Stimulated activated CD8-positive, alpha-beta memory T cell treated with anti-CD3 and anti-CD28 coated beads, Interleukin-7, amount 100 ng/mL, for 1 hour (primary cell): ENCODE measurements at places on chromosomes 13 and 19.

DNA sequence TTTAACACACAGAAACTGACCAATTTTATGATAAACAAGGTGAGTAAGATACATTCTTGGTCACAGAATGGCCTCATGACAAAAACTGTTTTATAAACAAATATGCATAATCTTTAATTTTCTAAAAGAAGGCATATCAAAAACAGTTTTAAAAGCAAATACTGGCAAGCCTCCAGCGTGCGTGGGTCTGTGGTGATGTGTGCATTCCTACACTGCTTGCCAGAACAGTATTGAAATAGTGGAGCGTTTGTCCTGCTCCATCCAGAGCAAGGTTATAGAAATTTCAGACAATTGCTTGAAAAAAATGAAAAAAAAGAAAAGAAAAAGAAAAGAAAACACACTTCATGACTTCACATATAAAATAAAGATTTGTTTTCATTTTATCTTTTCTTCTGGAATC, 140.9 kb downstream of the MZT1 start:
- DNase-seq, result no peak

GRCh38 chr19:6095760-6096159, 14.5 kb downstream of the RFX2 start:
- DNase-seq, result no peak

DNA sequence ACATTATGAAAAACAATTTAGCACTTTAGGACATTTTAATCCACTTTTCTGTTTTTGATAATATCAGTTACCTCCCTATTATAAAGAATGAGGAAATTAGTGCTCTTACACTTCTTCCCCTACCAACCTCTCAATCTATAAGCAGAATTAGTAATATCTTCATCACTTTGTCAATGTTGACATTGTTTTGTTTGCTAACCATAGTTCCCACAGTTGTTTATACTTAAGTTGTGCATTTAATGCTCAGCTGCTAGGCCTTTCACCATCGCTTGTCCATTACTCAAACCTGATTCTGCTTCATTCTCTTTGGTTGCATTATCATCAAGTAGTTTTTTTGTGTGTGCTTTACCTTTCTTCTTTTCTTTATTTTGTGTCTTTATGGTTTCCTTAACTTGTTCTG, 132.1 kb downstream of the CDK8 start:
- DNase-seq, result no peak

DNA sequence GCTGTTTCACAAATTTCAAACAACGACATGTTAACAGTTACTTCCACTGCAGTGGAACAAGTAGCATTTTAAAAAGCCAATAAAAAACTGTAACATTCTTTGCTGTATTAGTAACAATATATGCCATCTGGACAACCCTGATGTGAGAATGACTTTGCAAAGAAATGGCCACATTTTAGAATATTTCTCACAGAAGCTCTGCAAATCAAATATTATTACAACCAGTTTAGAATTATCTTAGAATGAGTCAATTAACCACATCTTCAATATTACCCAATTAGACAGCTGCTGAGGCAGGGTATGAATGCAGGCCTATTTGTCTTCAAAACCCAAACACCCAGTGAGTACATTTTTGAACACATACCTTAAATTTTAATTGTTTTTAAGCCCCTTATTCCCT, 3.2 kb downstream of the ZNF699 start:
- no peak for DNase-seq

DNA sequence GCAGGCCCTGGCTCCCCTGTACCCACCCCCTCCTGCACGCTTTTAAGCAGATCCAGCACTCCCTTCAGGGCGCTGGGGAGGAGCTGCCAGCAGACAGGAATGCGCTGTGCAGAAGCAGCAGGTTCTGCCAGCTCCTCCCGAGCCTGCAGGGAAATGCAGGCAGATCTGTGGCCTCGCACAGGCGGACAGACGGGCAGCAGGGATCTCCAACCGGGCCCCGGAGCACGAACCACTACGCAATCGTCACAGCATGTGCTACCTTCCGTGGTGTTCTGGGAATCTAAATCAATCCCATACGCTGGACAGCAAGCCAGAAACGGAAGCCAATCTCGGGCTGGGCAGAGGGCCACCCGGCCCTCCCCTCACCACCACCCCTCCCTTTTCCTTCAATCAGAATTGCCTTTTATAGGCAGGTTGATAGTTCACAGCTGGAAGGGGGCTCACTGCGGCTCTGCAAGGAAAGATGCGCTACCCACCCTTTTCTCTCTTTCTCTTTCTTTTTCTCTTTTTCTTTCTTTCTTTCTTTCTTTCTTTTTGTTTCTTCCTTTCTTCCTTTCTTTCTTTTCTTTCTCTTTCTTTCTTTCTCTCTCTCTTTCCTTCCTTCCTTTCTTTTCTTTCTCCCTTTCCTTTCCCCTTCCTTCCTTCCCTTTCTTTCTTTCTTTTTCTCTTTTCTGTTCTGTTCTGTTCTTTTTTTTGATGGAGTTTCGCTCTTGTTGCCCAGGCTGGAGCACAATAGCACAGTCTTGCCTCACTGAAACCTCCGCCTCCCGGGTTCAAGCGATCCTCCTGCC, 99.9 kb downstream of the GNG7 start:
- no peak for DNase-seq

- DNase-seq, result no peak
Observed at GRCh38 chr13:101490406-101491015, 38.0 kb downstream of the ITGBL1 start.

- no peak for DNase-seq
Observed at GRCh38 chr19:52520013-52520412, 7.5 kb upstream of the ZNF808 start.

GRCh38 chr13:99970651-99971575, 654 bp downstream of the ZIC5 start:
- DNase-seq, result no peak

GRCh38 chr13:58579468-58579867, 947.9 kb downstream of the PCDH17 start:
- DNase-seq, result no peak

- no peak for DNase-seq
Observed at GRCh38 chr19:51552996-51553725, 17.9 kb upstream of the ZNF175 start.

- no peak for DNase-seq
Observed at GRCh38 chr13:103218253-103218652, 152.0 kb upstream of the SLC10A2 start.

DNA sequence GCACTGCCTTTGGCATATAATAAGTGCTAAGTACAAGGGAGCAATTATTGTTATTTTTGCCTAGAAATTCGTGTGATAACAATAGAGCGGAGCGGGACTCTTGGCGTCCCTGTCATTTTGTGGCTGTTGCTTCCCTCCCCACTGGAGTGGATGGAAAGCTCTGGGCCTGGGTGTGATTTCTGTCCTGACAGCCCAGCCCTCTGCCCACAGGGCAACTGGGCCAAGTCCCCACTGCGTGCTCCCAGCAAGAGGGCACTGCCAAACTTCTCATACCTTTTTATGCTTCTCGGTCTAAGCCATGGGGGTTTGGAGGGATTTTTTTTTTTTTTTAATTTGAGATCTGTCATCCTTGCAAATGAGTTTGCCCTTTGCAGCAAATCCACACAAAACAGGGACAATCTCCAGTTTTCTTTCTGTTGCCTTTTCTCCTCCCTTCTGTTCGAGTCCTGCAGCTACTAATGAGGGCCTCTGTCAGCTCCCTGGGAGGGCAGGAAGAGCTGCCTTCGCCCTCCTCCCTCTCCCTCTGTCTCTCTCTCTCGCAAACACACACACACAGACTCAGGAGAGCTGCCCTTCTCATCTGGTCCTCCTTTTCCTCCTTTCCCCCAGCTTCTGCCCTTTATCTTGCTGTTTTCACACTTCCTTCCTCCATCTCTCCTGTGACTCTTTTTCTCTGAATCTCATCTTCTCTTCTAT, 103.9 kb downstream of the DNAJC15 start:
- DNase-seq, result no peak

GRCh38 chr19:34403784-34404108, 453 bp upstream of the PDCD2L start:
- no peak for DNase-seq

GRCh38 chr13:91362908-91363307, 15.4 kb downstream of the MIR17HG start:
- DNase-seq, result no peak

- DNase-seq, result no peak
Observed at GRCh38 chr13:105894697-105895096, 640.8 kb downstream of the EFNB2 start.

DNA sequence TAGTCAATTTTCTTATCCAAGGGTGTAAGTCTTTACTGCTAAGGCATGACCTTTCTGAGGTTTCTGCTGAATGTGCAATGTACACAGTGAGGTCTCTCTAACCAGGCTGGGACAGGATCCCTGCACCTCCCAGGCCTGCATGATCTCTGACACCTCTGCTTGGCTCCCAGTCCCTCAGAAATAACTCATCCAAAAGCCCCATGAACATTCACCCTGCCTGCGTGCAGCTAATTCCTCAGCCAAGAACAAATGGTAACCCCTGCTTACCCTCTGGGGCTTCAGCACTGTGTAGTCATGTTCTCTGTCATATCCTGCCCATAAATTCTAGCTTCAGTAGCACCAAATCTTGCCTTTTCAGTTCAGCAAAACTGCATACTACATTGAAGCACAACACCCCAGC, 1146.3 kb upstream of the MIR17HG start:
- no peak for DNase-seq

DNA sequence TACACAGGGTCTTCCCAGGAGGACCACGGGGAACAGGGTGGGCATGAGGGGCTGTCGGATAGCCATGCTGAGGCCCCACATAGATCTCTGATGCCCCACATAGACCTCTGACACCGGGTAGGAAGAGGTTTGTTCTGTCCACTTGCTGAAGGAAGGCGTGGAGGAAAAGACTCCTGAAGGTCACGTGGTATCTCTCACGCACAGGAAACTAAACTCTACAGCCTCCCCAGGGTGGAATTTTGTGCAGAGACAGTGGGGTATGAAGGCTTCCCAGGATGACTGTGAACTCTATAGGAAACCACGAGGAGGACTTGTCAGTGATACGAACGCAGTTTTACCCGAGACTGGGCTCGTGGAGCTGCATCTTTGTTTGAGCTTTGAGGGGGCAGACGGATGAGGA, 2.8 kb downstream of the EVI5L start:
- DNase-seq, result no peak

- no peak for DNase-seq
Observed at GRCh38 chr13:101767131-101767530, 314.7 kb downstream of the ITGBL1 start.

DNA sequence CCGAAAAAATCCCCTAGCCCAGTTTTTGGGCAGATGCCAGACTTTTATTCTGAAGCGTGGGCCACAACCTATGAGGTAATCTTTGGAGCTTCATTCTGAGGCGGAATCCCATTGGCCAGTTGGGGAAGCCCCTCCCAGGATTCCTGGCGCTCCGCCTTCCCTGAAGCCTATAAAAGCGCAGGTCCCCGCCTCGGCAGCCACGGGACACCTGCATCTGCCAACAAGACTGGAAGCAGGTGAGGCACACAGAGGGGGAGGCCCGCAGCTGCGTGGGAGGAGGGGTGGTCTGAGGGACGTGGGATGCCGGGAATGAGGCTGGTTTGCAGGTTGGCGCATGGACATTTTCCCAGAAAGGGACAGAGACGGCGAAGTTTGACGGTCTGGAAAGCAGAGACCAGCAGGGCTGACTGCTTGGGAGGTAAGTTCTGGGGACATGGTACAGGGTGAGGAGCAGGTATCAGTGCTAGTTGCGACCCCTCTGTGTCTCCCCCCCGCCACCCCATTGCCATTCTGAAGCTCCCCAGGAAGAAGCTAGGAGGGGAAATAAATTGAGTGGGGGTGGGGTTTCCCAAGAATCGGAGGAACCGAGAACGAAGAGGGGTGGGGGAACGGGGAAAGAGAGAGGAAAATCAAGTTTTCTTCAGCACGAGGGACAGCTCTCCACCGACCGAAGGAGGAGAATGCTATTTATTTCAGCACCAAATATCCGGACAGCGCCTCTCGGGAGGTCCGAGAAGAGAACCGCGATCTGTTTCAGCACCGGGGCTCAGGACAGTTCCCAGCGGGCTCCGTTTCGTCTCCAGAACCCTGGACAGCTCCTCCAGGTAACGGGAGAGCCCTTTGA, 22.4 kb upstream of the FEM1A start:
- peak; percentile 59 for DNase-seq

DNA sequence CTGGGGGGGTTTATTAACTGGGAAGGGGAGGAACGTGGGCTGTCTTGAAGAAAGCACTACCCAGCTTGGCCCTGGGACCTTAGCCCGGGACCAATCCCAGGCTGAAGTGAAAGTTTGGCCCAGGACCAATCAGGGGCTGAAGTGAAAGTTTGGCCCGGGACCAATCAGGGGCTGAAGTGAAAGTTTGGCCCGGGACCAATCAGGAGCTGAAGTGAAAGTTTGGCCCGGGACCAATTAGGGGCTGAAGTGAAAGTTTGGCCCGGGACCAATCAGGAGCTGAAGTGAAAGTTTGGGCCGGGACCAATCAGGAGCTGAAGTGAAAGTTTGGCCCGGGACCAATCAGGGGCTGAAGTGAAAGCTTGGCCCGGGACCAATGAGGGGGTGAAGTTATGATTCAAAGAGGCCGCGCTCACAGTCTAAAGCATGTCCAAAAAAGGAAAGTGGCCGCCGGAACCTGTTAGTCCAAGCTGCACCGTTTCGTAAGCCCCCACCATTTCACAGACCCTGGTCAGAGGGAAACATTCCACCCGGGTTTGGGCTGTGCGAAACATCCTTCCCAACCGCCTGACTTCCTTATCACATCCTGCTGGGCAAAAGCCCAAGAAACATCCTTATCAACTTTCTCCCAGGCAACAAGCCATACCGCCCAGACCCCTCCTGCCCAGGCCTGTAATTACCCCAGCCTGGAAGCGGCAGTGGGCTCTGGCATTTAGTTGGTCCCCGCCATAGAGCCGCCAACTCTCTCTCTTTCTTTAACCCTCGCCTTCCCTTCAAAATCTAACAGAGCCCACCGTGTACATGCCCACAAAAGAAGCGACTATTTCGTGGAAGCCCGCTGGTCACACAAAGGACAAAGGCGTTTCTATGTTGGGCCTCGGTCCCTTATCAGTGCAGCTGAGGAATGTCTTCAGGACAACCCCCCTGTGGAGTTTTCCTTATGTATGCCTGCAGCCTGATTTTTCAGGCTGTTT, 1.1 kb downstream of the ZNF850 start:
- DNase-seq, result no peak

DNA sequence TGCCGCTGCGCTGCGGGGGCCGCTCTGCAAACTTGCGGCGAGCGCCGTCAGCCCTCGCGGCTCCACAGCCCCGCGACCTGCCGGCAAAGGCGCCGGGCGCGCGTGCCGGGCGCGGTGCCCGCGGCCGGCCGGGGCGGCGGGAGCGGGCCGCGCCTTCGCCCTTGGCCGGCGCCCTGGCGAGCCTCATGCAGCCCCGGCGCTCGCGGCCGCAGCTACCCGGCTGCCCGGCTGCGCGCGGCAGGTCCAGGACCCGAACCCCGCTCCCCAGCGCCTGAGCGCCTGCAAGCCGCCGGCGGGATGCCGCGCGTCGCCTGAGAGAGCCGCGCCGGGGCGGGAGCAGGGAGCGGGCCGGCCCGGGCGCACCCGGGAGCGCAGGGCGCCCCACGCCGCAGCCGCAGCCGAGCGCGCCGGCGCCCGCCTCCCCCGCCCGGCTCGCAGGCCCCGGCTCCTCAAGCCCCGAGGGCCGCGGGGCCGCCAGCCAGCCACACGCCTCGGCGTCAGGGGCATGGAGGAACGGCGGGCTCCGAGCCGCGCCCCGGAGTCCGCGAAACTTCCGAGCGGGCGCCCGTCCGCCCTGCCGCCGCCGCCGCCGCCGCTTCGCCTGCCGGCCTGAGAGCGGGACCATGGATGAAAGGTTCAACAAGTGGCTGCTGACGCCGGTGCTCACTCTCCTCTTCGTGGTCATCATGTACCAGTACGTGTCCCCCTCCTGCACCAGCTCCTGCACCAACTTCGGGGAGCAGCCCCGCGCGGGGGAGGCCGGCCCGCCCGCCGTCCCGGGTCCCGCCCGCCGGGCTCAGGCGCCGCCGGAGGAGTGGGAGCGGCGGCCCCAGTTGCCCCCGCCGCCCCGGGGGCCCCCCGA, 564 bp downstream of the HS6ST3 start:
- DNase-seq, result no peak
